DMS79 (cell line): ENCODE measurements at places on chromosomes 1 and 21.
A peak's percentile ranks its signal among the peaks of the same experiment; 100 is the strongest.

DNA sequence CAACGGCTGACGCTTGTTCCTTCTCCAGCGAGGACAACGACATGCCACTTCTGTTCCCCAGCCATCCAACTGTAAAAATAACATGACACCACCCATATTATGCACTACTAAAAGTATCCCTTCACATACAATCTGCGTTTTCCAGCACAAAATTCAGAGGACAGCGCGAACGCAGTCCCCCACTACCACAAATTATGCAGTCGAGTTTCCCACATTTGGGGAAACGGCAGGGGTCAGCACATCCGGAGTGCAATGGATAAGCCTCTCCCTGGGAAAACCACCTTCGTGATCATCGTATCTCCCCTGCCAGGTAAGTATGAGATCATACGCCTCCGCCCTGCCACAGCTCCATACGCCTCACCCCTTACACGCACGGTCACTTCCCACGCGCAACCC lies 120.9 kb downstream of the PPIAL4G start:
- no peak for DNase-seq

- DNase-seq = no peak
Measured at GRCh38 chr1:12171206-12172041, 4.6 kb downstream of the TNFRSF1B start.

GRCh38 chr1:59125154-59125553 lies 171.7 kb upstream of the FGGY start:
- no peak for DNase-seq

DNA sequence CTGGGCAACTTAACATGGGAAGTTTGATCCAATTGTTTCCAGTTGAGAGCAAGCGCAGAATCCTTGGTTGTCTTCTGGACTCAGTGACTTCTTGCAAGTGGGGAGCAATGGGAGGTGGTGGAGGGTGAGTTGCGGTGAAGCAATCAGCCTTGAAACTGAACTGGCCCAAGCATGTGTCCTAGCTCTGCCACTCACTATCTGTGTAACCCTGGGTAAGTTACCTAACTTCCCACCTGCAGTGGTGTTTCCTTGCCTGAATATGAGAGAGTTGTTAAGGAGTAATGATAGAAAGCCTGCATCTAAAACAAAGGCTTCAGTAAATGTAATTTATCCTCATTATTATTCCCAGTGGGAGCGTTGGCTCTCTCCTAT lies 132.5 kb upstream of the NFIA start:
- DNase-seq = no peak

- no peak for DNase-seq
Measured at GRCh38 chr1:220485131-220485530, 42.8 kb upstream of the MARK1 start.

DNA sequence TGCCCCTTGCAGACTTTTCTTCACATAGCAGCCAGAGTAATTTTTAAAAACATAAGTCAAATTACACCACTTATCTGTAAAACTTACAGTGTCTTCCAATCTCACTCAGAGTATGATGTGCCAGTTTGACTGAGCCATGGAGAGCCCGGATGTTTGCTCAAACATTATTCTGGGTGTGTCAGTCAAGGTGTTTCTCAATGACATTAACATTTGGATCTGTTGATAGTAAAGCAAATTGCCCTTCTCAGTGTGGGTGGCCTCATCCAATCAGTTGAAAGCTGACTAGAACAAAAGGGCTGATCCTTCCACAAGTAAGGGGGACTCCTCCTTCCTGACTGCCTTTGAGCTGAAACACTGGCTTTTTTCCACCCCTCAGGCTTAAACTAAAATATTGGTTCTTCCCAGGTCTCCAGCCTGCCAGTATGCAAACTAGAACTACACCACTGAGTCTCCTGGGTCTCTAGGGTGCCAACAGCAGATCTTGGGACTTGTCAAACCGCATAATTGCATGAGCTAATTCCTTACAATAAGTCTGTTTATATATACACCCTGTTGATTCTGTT lies 157.9 kb upstream of the CTTNBP2NL start:
- DNase-seq = no peak

DNA sequence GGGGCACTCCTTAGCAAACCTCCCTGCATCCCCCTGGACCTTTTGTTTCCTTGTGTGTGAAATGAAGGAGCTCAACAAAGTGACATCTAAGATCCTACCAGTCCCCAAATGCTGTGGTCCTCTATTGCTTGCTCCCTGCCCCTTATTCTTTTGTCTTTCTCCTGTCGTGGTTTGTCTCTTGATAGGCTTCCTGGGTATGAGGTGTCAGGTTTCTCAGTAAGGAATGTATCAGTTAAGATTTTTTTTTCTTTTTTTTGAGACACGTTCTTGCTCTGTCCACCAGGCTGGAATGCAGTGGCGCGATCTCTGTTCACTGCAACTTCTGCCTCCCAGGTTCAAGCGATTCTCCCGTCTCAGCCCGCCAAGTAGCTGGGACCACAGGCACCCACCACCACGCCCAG lies 16.8 kb downstream of the CNIH3 start:
- no peak for DNase-seq

DNA sequence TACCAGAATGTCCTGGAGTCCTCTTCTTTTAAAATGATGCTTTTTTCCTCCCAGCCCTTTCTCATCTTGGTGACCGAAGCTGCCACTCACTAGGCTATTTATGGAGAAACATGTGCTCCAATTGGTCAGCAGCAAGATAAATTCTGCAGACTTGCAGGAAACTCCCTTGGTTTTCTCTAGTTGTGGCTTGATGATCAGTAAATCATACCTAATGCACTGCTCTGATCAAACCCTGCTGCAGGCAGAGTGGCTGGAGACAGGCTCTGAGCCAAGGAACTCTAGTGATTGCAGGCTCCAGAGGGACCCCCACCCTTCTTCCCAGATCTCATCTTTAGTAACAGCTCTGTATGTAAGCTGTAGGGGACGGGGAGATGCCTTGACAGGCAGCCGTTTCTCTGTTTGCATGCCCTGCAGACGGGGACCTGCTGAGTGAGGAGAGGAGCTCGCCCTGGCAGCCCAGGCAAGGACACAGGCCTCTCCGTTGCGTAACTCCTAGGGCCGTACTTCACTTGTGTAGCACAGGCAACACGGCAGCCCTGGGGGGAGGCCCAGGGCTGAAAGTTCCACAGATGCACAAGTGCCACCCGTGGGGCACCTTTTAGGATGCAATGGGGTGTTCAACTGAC lies 14.5 kb downstream of the SLC6A17 start:
- no peak for DNase-seq

GRCh38 chr1:119331915-119332314 lies 36.7 kb upstream of the HAO2 start:
- DNase-seq = no peak

DNA sequence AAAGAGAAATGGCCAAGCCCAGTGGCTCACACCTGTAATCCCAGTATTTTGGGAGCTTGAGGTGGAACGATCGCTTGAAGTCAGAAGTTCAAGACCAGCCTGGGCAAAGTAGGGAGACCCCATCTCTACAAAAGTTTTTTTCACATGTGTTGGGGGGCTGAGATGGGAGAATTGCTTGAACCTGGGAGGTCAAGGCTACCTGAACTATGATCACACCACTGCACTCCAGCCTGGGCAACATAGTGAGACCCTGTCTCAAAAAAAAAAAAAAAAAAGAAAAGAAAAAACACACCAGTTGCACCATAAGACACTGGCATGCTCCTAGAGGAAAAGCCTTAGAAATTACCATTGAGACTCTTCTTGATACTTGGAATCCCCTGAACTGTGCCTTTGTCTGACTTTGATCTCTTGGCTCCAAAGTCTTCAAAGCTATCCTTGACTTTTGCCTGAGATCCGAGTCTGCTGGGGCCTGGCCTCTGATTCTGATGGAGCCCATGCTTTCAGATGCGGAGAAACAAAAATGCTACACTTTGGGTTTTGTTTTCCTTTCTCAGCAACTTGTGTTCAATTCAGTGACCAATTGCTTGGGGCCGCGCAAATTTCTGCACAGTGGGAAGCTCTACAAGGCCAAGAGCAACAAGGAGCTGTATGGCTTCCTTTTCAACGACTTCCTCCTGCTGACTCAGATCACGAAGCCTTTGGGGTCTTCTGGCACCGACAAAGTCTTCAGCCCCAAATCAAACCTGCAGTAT lies 33.7 kb downstream of the ATP5PO start:
- DNase-seq = no peak

- peak; percentile 52 for DNase-seq
Measured at GRCh38 chr1:41504114-41505035, 19.9 kb upstream of the EDN2 start.

DNA sequence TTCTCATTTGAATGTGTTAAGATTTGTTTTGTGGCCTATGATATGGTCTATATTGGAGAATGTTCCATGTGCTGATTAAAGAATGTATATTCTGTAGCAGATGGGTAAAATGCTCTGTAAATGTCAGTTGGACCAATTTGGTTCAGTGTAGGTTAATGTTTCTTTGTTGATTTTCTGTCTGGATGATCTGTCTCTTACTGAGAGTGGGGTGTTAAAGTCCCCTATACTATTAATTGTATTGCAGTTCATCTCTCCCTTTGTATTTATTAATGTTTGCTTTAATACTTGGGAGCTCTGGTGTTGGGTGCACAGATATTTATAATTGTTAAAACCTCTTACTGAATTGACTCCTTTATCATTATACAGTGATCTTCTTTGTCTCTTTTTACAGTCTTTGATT lies 584.5 kb downstream of the NUF2 start:
- no peak for DNase-seq

DNA sequence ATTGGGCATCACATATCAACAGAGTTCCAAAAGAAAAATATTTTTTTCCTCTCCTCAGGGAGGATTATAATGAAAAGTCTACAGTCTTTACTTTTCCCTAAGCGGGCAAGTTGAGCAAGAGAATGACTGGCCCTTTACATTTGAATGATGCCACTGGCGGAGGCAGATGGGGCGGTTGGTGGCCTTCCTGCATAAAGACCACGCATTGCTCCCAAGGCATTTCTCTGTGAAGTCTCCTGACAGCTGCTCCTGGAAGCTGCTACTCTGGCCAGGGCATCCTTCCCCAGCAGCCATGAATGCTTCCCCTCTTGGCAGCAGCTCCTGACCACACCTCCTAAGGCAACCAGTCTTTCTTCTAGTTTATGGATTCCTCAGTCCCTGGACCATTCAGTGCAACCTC lies 161.1 kb upstream of the RRP15 start:
- no peak for DNase-seq

GRCh38 chr1:19676438-19676922 lies 11.8 kb downstream of the HTR6 start:
- no peak for DNase-seq

DNA sequence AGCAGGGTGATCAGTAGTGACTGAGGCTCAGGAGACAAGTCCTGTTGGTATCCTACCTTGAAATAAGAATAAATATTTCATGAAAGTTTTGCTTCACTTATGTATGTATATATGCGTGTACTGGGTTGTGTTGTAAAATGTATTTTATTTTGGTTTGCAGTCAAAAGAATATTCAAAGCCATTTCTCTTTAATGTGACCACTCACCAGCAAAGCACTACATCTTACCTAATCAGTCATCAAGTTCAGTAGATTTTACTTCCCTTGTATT lies 11.0 kb downstream of the SCP2 start:
- DNase-seq = no peak

- DNase-seq = peak; percentile 21
Measured at GRCh38 chr1:76302711-76303339, 228.3 kb downstream of the ST6GALNAC3 start.

- DNase-seq = no peak
Measured at GRCh38 chr1:117654493-117655219, 48.8 kb downstream of the TENT5C start.

- no peak for DNase-seq
Measured at GRCh38 chr21:41979751-41980369, 26.0 kb upstream of the C2CD2 start.

GRCh38 chr1:60419023-60419422 lies 345.5 kb upstream of the C1orf87 start:
- no peak for DNase-seq

GRCh38 chr1:116579259-116579875 lies 8.5 kb upstream of the CD58 start:
- DNase-seq = no peak
